ENCODE measurements at places on chromosomes 3 and 15.

- DNase-seq, result no peak
Measured at GRCh38 chr3:31815006-31815405, 166.1 kb downstream of the OSBPL10 start.

DNA sequence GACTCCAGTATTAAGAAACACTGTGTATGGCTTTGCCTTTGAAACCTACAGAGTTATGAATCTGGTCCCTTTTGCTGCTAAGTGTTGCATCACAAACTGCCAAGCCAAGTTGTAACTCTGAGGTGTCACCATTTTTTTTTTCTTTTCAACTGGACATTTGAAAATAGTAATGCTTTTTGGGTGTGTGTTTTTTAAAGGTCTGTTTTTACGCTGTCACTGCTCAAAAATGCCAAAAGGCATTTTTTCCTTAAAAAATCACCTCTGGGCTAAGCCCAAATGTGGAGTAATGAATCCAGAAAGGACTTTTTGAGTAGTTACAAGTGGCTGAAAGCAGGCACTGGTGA, 9.5 kb downstream of the SMAD3 start:
- no peak for DNase-seq

GRCh38 chr3:113205481-113205880, 5.9 kb upstream of the BOC start:
- no peak for DNase-seq

DNA sequence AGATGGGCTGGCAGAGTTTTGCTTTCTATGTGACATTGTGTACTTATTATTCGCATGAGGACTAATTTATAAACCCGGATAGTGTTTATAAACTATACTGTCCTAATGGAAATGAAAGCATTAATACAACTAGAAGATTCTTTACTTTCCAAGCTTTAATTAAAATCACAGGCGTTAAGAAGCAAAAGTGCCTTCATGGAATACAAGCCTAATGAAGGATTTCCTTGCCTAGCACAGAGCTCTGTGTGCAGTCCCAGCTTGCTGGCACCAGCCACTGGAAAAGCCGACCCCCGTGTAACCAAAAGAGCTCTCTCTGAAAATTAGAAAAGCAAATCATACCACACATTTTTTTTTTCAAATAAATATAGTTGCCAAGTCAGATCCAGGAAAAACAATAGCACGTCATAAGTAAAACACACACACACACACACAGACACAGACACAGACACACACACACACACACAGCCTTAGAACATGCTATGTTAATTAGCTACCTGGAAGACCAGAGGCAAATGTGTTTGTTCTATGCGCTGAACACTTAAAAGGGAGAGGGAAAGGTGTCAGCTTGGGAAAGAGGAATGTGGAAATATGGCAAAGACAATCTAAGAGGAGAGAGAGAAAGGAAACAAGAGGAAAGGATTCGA, 1084.2 kb downstream of the TUSC7 start:
- DNase-seq, result no peak

DNA sequence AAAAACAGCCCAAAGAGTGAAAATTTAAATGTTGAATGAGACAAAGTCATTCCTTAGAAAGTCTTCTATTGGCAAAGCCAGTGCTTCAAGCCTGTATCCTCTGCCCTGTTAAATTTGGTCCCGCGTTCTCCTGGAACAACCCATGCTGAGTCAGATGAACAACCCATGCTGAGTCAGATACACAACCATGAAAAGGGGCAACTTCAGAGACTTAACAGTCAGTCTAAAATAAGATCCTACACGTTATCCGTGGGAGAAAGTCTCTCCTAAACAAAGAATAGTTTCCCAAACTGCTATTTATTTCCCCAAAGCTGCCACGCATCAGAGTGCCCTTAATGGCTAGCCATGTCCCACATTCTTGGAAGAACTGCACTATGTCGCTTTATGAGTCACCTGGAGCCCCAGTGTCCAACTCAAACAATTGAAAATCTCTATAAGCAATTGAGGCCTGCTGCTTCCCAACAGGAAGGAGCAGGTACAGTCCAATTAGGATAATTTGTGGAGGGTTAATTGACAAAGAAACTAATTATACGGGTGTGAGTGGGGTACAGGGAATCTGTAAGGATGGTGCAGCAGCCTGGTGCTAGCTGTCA, 66.1 kb downstream of the WHAMM start:
- DNase-seq, result no peak

DNA sequence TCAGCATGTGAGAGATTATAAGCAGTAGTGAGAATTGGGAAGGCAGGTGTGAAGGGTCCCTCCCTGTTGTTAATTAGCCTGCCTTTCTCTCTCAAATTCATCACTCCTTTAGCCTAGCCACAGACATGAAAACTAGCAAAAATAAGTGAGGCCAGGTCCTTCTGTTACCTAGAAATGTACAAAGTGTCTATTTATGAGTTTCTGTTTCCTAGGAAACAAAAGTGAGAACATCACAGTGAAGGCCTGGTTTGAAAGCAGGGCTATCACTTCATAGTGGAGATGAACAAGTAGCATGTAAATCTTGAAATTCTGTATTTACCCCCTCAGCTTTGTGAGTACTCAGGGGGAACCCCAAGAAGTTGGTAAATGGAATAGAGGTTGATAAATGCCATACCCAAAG, 78.2 kb upstream of the UMPS start:
- no peak for DNase-seq

DNA sequence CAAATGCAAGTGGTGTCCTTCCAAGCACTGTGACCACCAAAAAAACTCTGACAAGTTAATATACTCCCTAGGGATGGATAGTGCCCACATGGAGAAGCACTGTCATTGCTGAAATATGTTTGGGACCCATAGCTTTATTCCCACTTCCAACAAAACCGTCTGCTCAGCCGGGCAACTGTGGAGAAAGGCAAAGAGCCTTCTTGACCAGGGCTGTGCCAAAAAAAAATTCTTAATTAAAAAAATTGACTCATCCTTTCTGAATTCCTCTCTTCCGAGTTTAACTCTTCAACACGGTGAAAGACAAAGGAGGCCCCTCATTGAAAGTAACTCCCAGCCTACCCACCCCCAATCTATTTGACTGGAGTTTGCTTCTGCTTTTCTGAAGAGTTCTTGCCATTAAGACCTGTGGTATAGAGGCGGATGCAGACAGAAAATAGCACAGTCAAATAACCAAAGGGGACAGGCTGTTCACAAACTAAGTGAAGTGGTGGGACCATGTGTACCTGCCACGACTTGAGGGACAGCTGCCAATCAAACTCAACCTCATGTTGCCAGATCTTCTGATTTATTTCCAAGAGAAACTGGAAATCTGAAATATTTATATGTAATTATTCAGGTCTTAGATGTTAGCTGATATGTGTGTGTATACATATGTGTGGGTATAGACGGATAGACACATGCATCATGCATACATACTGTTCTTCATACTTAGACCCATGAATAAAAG, 135.4 kb upstream of the PFN2 start:
- DNase-seq, result no peak

DNA sequence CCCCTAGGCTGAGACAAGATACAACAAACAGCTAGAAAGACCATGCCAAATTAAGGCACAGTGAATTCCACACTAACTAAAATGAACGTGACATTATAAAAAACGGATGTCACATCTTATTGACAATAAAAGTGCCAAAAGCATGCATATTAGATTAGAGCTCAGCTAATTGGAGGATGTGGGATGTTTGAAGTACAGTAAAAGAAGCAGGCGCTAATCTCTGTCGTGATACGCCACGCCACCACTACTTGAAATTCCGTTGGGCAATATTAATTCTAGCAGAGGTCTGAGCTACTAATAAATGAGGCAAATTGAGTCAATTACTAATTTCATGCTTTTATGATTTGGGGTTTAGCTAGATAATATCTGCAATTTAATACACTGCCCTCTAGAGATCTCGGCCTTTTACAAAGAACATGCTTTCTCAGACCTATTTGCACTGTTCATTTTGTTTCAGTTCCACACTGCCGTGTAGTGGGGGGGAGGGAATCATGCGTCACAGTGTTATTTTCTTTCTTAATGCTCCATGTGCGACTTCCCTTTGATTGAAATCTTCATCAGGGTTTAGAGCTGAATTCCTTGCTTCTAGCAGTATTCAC, 52.9 kb upstream of the ROBO2 start:
- DNase-seq, result no peak

GRCh38 chr3:46613313-46614005, 1.1 kb downstream of the FAM240A start:
- no peak for DNase-seq

DNA sequence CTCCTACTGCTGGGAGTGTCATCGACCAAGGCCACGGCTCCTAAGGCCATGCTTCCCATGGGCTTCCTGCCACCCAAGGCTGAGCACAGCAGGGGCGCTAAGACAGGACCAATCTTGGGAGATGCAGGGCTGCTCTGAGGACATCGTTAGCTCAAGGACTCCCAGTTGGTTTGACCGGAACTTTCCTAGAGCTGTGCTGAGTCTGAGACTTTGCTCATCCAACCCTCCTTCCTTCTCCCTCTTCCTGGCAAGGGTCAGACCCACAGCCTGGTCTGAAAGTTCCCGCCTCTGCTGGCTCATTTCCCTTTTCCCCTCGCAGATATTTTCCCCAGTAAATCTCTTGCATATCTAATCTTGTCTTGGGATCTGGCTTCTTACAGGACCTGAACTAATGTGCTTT, 57.2 kb downstream of the EPHB3 start:
- no peak for DNase-seq

- DNase-seq, result no peak
Measured at GRCh38 chr3:76245073-76245472, 459.7 kb upstream of the ZNF717 start.

GRCh38 chr3:109268181-109268580, 48.1 kb downstream of the DPPA2 start:
- no peak for DNase-seq

DNA sequence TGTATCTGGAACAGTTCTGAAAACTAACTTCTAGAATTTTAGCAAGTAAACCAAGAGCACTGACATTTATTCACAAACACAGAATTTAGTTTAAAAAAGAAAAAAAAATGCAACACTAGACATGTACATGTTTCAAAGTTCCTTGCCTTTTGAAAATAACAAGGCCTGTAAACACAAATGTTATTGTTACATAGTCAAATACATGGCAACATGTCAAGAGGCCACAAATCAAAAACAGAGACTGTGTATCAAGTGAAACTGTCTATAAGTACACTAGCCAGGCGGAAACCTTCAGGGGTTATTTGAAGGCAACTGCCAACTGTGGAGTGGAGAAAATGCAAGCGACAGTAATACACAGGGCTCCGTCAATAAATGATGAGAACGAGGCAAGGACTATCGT, 547.6 kb downstream of the FOXP1 start:
- DNase-seq, result no peak

DNA sequence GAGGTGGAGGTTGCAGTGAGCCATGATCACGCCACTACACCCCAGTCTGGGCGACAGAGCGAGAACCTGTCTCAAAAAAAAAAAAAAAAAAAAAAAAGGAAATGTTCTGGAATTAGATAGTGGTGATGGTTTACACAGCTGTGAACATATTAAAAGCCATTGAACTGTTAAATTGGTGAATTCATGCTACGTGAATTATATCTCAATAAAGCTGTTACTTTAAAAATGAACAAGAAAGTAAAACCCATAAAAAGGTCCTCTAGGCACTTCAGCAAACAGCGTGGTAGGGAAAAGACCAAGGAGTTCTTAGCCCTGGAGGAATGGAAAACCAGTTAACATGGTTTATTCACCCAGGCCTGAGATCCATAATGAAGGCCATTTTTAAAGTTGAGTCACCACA, 180.1 kb downstream of the ATG7 start:
- DNase-seq, result no peak

GRCh38 chr3:149809699-149810098, 3.3 kb upstream of the RNF13 start:
- DNase-seq, result no peak

GRCh38 chr3:119594066-119594465, 3.6 kb upstream of the PLA1A start:
- no peak for DNase-seq

DNA sequence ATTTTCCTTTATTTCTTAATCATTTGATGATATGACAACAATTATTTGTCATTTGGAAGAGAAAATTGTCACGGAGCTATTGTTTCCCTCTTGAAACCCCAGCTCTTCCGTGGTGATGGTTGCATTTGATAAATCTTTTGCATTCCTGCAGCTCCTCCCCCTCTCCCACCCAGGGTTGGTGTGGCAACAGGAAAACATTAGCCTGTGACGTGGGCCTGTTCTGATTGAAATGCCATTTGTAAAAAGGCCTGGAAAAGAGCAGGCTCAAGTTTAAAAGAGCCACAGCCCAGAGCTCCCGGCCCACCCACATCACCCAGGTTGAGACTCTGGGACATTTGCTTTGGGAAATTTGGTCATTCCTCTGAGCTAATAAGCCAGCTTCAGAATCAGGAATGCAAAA, 282.5 kb downstream of the RPLP1 start:
- DNase-seq, result no peak

DNA sequence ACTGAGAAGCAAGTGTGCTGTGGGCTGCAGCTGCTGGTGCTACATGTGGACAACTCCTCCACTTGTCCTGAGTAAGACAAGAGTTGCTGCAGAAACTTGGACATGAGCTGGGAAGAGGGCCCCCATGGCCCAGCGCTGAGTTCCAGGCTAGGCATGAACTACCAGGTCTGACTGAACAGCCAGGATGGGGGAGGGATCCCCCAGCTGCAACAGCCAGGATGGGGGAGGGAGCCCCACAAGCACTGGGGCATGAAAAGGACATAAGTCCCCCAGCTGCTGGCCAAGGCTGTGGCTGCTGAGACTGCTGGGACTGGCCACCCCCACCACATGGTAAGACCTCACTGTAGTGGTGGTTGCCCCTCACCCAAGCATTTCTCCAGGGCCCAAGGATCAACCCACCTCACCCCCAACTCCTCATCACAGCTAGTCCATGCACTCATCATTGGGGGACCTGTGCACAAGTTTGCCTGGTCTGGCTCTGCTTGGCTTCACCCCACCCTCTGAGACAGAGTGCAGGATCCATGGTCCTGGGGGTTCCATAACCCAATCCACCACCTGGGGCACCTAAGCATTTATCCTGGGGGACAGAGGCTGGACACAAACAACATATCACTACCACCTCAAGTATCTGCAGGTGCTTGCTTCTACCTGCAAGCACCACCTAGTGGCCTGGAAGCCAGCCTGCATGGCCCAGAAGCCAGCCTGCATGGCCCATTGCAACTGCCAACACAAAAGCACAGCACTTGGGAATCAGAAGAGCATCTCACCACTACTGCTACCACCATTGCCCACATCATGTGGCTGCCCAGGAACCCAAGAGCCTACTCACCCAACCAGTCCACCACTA, 84.5 kb upstream of the STT3B start:
- DNase-seq, result no peak

- no peak for DNase-seq
Measured at GRCh38 chr3:31191354-31191753, 296.9 kb upstream of the GADL1 start.

DNA sequence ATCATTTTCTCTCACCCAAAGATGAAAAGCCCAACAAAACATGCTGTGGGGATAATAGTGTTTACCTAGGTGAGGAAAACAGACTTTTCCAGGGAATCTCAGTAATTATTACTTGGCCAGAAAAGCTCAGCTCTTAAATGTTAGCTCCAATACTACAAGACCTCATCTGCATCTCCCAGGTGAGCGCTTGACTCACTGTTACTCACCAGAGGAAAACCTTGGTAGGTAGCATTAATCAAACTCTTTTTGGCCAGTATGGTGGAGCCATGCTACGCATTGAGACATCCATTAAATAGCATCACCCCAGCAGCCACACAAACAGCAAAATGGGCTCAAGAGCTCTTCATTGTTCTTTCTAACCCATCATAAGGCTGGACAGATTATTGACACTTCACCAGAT, 99.0 kb downstream of the TIGIT start:
- DNase-seq, result no peak
